ENCODE measurements at places on chromosomes 5 and 9.

DNA sequence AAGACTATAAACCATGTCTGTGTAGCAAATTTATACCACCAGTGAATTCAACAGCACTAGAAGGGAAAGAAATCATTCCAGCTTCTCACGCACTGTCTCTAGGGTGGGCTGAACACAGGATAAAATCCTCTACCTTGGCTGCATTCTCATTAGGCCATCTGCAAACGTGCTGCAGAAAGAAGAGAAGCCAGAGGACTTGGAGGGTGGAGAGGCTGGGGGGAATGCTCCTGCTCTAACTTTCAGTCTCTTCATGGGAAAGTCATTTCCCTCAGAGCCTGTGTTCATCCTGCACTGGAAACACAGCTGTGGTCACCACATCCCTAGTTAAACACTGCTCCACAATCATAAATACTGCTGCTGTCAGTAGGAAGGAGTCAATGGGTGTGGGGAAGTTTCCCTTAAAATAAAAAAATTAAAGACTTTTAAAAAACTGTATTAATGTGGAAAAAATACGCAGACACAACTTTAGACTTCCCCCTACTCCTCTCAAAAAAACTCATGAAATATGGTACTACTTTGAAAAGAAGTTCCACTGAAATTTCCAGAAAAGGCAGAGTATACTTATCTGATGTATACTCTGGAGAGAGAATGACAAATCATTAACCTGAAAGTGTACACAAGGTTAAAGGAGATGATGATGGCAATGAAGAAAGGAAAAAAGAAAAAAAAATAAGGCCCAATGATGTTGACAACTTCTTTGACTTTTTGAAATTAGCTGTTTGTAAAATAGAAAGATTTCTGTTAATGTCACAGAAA lies 46.8 kb downstream of the LHFPL2 start:
- no peak for DNase-seq

- DNase-seq, result no peak
These were observed 433.1 kb downstream of the CHSY3 start for GRCh38 chr5:130337179-130337888.

GRCh38 chr9:124551472-124552272 lies 44.5 kb upstream of the NR5A1 start:
- DNase-seq, result peak; percentile 1

- DNase-seq, result no peak
These were observed 1.3 kb downstream of the TENT2 start for GRCh38 chr5:79613549-79613948.

DNA sequence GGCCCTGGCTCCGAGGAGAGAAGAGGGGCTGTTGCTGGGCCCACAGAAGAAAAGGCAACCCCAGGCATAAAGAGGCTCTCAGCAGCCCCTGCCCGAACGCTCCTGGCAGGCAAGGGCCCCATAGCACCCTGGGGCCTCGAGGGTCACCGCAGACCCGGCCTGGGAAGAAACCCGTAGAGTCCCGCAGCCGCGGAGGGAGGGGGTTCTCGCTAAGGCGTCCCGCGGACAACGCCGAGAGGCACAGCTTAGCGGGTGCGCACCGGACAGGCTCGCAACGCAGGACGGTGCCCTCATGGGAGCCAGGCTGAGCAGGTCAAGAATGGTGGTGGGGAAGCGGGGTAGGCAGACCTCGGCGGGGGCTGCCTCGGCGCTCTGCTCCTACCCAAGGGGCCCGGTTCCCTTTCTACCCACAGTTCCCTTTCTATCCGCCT lies 6.7 kb downstream of the PITX1 start:
- no peak for DNase-seq

- no peak for DNase-seq
These were observed 591.5 kb downstream of the RAB3C start for GRCh38 chr5:59174248-59174844.

DNA sequence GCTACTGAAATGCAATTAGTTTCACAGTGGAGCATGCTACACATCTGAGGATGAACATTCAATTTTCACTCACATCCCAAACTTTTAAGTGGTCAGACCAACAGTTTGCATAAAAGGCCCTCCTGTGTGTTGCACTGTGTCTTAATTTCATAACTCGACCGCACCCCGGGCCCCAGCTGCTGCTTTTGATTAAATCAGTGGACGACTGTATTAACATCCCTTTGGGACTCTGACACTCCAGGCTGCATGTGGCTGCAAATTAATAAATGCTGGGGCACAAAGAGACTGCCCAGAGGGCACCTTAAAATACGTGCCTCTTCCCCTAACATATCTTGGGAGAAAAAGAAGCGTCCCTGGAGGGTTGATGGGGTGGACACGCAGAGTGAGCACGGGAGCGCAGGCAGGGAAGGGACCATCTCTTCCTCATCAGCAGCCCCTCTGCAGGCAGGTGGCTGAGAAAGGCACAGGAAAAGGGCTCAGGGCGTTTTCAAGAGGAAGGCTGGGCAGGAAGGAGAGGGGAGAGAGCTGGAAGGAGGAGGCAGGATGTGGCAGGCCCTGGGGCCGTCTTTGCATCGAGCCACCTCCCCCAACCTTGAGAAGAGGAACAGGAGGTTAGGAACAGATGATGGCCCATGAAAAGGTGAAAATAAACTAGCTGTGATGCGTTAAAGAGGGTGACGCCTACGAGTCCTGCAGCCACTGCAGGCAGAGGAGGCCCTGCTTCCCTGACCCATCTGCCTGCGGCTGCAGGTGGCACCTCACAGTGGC lies 18.6 kb downstream of the MED10 start:
- no peak for DNase-seq

Measured in stimulated activated CD8-positive, alpha-beta memory T cell treated with anti-CD3 and anti-CD28 coated beads, Interleukin-12 subunit alpha, Interleukin-12 subunit beta, amount 100 ng/mL, for 1 hour (primary cell).